Progenitor cell of endocrine pancreas (in vitro differentiated cells): ENCODE measurements at places on chromosomes 5 and 9.
A peak's percentile ranks its signal among the peaks of the same experiment; 100 is the strongest.

DNA sequence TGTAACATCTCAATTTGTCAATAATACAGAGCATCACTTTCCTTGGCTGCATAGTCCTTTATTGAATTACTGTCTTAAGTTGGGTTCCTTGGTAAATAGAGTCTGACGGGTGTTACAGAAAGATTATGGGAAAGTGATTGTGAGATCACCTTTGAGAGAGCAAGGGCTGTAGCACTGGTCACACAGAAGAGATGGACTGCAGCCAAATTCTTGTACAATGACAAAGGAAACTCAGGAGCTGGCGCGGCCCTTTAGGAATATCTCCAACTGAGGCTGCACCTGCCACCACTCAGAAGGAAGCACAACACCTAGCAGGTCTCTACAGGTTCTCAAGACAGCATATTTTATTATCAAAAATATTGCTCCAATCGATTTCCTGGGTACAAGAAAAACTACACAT is 350.0 kb upstream of the ISL1 start:
- no peak for DNase-seq

- no peak for DNase-seq
Observed at GRCh38 chr9:97991818-97992217, 8.7 kb downstream of the ANP32B start.

DNA sequence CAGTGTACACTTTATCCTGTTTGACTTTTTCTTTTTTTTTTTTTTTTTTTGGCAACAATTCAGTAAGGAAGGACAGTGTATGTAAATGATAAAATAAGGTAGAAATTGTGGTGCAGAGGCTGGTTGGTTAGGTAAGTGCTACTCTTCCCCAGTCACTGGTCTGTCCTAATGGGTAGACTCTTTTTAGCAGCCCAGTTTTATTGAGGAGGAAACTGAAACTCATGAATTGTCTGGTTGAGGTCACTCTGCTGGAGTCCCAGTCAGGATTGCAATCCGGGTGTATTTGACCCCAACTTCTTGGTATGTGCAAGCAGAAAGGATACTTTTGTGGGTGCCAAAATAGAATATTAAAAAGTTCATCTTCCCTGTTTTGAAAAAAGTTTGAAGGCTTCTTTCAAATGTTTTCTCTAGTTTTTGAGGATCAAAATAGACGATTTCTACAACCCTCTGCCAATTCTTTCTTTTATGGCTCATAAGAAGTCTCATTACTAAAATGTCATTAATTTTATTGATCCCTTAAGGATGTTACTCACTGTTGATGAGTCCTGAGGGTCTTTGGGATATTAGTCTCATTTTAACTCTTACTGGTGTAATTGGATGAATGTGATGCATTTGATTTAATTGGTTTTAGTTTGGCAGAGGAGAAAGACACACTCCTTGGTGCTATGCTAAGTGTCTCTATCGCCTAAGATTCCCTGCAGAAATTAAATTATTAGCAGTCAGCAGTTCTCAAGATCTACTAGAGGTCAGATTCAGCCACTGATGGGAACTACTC is 171.9 kb downstream of the KDM4C start:
- DNase-seq = no peak

DNA sequence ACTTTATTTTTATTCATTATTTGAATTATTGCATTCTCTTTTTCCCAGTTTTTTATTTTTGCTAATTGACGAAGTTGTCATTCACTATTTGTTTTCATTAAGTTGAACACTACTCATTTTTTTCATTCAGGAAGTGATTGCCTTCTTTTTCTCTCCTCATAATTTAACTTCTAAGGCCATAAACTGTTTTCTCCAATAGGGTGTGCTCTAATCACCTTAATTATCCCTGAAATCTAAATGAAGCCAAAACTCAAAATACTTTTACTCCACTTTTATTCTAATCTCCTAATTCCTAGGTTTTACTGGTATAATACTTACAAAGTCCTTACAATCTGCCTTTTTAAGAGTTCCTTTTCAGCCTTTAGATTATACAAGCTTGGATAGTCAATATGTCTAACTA is 2.9 kb upstream of the OR13C2 start:
- DNase-seq = no peak

GRCh38 chr5:119390404-119390803 is 34.6 kb downstream of the TNFAIP8 start:
- no peak for DNase-seq

DNA sequence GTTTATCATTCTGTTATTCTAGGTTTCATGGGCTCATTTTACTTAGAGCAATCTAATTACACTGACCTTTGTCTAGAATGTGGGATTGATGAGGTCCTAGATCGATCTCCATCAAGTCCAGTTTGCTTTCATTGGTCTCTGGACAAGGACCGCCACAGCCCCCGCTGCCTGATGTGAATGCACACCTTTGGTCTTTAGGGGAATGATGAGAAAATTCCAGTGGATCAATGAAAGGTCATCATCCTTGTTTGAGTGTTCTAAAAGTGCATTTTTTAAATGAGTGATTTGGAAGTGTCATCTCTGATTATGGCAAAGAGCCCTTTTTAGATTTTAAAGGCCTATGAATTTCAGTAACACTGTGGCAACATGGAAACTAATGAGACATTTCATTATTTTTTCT is 2.2 kb upstream of the ANKH start:
- no peak for DNase-seq

GRCh38 chr9:69847491-69847890 is 26.9 kb downstream of the CFAP95 start:
- DNase-seq = no peak

DNA sequence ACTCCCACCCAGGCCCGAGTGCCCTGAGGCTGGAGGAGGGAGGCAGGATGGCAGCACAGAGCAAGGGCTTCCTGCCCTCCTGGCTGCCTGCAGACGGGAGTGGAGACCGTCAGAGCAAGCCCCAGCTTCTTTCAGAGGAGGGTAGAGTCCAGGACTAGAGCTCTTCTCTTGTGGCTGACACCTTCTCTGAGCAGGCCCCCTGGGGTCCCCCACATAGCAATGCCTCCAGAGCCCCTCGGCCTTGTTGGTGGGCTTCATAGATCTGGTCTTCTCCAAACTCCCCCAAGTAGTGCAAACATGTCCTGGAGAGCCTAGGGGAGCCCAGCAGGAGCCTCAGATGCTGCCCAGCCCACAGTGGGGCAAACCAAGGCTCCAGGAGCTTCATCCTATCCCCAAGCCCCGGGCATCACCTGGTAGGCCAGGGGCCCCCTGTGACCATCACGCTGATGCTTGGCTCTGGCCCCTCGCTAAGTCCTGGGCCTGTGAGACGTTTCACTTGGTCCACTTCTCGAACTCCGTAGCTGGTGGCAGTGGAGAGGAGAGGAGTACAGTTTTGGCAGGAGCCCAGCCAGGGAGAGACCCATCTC is 2.0 kb downstream of the MZB1 start:
- DNase-seq = no peak

DNA sequence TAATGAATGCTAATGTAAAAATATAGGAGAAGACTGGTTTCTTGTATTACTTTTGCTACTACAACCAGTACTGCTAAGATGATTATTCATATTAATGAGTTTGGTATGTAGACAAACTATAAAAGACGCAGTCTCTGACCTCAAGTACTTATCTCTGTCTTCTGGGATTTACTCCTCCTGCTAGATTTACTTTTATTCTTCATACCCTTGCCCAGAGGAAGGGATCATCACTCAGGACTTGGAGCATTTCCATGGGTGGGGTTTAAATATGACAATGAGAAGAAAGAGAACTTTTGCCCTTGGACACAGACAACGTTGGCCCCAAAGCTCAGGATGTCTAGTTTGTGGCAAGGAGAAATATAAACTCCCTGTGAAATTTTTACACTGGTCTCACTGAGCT is 126.1 kb downstream of the BNC2 start:
- DNase-seq = no peak

DNA sequence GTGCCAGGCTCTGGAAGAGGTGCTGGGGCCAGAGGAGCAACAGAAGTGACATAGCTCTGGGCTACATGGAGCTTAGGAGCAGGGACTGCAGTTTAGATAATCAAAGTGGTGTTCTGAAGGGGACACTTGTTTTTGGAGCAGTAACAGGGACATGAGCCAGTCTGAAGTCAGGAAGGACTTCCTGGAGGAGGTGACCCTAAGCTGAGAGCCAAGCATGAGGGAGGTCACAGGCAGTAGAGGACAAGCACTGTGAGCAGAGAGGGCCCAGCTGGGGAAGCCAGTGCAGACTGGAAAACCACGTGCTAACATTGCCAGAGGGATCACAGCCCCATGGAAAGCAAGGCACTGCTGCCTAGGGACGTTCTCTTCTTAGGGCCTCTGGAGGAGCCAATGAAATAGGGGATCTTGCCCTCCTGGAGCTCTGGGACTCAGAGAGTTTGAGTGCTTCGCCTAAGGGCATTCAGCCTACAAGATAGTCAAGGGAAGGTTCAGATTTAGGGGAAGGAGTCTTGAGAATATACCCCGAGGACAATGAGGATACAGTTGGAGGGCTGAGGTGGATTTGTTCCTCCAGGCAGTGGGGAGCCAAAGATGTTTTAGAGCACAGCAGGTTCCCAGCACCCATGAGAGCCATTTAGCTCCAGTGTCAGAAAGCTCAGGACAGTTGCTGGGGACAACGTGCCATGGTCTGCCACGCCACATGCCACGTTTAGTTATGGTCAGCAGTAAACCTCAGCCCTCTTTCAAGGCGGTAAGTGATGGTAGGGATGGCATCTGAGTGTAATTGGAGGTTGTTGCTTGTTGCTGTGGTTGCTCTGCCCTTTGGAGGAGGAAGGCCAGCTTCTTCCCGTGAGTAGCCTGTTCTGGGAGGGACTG is 40.5 kb upstream of the SH3PXD2B start:
- DNase-seq = peak; percentile 2

DNA sequence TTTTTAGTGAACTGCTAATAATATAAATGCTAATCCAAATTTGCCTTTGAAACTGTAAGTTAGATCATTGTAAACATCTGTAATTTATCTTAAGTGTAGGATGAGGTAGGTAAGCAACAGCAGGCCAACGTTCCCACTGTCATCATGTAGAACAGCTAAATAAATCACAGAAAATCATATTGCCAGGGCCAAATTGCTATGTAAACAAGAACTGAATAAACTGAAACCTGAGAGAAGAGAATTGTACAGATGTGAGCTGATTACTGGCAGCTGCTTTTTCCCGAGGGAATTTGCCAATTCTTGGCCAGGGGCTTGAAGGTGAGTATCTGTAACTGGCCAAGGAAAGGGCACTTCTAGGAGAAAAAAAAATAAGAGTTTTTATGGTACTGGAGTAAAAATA is 97.6 kb downstream of the CDH10 start:
- no peak for DNase-seq

DNA sequence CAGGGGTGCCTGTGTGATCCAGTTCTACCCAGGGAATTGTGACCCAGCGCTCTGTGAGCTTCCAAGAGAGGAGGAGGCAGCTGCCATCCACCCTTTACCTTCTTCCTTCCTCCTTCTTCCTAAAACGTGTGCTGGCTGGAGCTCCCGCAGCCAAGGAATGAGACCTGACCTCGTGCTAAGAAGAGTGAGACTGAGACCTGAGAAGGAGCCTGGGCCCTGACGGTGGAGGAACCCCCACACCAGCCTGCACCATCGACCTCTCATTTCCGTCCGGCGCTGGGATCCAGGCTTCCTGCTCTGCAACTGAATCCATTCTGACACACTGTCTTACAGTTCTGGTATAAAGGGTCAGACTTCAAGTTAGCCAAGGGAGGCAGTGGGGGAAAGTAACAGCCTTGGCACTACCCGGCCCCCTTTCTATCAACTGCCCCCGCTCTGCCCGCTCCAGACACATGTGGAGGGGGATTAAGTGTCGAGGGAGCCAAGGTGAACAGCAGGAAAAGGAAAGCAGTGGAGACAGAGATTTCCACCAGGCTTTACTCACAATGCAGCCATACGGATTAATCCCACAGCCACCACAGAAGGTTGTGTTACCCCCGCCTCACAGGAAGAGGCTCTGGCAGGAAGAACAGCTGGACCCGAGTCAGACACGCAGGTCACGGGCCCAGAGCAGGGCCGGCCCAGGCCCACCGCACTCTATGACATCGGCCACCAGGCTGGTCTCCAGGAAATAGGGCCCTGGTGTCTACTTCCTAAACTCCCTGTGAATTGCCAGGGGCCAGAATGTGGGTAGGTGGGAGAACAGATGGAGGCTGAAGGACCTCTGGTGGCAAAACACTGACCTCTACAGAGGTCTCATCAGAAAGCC is 15.8 kb downstream of the MGAT1 start:
- DNase-seq = no peak
